ENCODE measurements at places on chromosomes 7 and 10.

- DNase-seq, result no peak
Observed at GRCh38 chr10:3570855-3571266, 214.1 kb downstream of the KLF6 start.

GRCh38 chr10:89206402-89207180, 526 bp downstream of the CH25H start:
- no peak for DNase-seq

DNA sequence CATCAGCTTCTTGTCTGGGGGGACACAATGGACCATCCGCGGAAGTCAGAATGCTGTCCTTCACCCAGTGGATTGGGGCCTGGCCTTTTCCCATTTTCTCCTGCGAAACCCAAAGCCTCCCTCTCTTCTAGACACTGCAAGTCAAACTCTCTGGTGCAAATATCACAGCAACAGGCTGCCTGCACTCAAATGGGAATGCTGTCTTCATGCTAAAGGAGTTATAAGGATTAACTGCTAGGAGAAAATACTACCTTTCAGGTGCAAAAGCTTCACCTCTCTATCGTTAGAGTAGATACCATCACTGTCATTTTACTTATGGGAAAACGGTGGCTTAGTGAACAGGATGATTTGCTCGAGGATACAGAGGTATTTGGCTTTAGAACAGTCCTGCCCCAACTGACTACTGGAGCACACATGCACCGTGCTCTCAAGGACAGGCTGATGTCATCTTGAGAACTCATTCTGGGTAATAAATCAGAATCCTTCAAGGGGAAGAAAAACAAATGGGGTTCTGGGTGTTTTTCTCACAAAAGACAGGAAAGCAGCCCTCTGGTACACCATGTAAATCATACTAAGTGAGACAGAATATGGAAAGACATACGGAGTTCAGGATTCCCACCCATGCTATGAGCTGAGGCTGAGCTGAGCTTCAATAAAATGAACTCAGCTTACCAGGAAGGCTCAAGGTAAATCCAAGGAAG, 100.9 kb downstream of the SAMD9 start:
- no peak for DNase-seq

GRCh38 chr10:27253576-27253975, 13.0 kb upstream of the ACBD5 start:
- DNase-seq, result no peak

- DNase-seq, result no peak
Observed at GRCh38 chr7:22400150-22400814, 43.3 kb upstream of the RAPGEF5 start.
